ENCODE measurements at places on chromosomes 3 and 15.

DNA sequence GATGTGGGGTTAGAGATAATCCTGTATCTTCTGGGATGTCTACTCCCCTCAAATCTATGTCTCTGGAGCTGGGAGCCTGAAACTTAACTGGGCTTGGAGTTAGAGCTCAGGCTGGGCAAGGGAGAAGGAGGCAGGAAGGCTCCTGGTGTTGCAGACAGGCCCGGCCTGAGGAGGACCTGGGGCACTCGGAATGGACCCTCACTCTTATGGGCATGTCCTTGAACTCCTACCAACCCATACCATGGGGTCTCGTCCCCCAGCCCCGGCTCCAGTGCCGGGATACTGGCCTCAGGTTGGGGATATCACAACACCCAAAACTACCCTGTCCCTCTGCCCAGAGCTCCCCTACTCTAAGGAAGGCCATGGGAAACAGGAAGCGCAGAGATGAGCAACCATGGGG is 45.2 kb downstream of the SCN5A start:
- ATAC-seq, result no peak

GRCh38 chr15:93477721-93478120 is 388.7 kb upstream of the RGMA start:
- ATAC-seq, result no peak

- no peak for ATAC-seq
These were observed 174.0 kb upstream of the PRICKLE2 start for GRCh38 chr3:64399205-64399800.

DNA sequence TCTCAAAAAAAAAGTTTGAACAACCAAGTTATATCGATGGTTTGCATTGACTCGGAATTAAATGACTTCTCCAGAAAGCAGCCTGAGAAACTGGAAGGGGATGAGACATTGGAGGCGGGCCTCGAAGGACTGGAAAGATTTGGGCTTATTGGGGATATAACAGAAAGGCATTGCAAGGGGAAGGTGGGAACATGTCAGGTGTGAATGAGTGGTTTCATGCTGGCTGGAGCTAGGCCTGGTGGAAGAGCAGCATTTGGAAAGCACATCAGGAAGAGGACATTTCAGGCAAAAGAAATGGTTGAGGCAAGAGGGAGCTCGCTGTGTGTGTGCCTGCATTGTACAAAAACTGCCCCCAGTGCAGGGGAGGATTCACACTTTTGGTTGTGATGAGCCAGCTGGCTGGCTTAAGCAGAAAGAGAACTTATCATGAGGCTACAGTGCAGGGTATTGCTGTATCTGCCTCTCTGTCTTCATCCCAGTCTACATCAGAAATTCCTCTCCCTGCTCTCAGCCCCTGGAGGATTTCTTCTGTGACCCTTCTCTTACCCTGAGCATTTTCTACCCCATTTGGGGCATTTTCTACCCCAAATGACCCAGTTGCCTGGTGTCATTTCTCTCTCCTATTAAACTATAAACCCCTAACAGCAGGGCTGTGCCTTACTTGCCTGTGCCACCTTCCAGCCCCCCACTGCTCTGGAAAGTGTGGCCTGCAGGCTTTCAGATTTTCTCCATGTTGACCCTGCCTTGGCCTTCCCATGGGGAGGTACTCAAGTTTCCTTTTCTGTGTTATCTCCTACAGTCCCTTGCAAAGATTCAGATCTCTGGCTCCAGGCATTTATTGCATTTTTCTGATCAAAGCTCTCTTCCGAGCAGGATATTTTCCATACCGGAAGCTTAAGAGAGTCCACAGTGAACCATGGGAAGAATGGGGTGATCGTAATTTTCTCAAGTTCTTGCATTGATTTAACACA is 64.4 kb upstream of the FLNB start:
- no peak for ATAC-seq

GRCh38 chr3:30131191-30131590 is 475.2 kb upstream of the TGFBR2 start:
- no peak for ATAC-seq

DNA sequence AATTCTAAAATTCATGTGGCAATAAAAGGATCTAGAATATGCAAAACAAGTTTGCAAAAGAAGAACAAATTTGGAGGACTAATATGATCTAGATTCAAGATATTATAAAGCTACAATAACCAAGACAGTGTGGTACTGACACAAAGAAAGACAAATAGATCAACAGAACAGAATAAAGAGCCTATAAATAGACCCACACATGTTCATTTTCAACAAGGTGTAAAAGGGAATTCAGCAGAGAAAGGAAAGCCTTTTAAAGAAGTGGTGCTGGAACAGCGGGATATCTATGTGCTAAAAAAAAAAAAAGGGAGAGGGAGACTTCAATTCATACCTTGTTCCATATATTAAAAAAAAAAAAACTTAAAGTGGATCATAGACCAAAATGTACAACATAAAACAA is 149.0 kb downstream of the WDR76 start:
- ATAC-seq, result no peak

DNA sequence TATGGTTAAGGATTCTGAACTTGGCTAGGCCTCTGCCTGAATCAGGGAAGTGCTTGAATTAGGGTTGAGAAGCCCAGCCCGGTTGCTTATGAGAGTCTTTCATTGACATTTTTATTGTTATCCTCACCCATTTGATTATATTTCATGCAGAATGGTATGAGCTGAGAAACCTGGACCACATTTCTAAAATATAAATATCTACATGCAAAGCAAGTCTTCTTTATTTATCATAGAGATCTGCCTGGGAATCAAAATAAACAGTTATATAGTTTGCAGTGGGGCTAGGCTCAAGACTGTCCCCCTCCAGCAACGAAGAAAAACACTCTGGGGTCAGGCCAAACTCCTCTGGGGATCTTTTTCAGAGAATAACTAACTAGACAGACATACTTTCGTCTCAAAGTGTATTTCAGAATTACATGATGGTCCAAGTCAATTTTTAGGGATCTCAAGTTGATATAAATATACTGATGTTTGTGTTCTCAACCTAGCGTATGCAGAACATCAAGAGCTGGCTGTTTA is 675.4 kb upstream of the NR2F2 start:
- no peak for ATAC-seq

DNA sequence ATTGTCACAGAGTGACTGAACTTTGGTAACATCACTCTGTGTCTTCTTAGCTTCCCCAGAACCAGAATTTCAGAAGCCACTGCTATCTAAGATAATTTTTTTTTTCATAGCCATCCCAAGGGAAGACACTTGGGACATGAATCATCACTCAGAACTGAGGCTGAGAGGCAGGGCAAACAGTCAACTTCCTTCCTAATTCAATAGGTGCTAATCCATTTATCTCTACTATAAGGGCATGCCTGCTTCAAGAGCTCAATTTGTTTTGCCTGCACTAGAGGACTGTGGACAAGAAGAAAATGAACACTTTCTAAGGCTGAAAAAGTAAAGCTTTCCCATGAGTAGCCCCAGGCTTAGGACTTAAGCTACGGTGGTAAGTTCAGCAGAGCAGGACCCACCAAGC is 56.7 kb upstream of the MYRIP start:
- ATAC-seq, result no peak

GRCh38 chr3:32371461-32372212 is 20.0 kb upstream of the CMTM7 start:
- peak; percentile 76 for ATAC-seq

DNA sequence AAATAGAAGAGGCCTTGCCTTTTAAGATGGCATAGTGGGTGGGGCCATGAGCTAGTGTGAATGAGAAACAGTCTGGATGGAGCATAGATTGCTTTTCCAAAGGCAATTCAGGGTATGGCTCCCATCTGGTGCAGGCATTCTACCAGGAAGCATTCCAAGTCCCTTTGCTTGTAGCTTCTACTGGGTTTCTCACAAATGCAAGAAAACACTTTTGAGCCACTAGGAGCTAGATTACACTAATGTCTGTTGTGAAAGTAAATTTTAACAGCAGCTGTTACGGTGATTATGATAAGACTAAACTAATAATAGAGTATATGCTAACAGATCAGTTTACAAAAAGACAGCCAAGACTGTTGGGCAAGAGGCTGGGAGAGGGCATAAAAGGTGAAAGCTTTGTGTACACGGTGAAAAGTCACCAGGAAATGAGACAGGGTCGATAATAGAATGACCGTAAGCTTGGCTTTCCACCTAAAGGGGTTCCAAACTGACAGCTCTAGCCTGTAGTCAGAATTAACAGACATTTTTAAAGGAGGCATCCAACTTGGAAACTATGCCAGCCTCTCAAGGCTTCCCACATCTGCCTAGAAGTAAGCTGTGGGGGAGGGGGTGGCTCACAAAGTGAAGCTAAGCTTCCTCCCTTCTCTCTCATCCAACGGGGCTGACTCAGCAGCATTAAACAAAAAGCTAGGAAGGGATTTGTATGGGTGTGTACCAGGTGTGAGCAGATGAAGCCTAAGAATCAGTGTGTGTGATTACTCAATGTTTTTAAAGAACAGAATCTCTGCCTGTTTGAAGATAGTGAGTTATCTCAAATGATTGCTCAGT is 61.1 kb upstream of the GPD1L start:
- ATAC-seq, result no peak

DNA sequence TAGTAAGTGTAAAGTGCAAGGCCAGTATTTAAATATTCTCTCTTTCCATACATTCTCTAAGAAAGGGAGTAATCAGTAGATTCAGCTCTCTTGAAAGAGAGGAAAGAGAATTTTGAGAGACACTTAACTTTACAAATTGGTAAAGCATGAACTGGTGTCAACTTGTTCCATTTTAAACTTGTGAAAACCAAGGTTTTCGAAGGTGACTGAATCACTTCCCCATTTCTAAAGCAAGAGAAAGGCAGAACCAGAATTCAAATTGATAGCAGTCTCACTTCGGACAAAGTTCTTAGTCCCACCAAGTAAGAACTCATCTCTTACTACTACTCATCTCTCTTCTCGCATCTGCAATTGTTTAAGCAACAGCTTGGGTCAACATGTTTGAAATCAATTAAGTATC is 22.4 kb downstream of the TJP1 start:
- no peak for ATAC-seq

DNA sequence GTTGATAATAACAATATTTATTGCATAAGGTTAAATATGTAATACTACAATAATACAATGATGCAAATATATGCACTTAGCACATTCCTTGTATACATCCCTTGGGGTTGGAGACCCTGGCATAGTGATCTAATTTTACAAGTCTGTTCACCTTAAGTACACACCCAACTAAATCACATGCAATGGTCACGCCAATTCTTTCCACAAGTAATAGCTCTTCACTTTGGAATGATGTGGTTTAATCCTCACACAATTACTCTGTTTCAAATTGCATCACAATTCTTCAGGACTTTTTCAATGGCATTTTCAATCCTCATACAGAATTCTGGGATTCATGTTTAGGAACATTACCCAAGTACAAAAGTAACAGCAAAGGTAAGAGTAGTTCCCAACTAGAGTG is 27.3 kb upstream of the SPRED1 start:
- no peak for ATAC-seq

- no peak for ATAC-seq
These were observed 666.7 kb upstream of the NAALADL2 start for GRCh38 chr3:174192471-174192870.

DNA sequence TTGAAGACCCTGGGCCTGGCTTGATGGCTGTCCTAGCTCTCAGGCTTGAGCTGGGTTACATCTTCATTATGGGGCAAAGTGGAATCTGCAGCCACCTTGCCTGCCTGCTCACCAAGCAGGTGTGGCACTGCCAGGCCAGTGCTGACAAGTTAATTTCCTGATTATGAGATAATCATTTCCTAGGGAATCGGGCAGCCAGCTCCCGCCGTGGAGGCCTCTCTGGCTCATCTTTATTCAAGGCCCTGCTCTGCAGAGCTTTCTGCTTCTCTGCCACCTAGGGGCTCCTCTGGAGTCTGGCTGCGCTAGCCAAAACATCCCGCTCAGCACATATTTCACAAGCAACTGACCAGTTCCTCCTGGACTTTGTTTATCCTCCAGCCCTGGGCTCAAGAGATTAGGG is 9.9 kb downstream of the LOXL1 start:
- no peak for ATAC-seq

DNA sequence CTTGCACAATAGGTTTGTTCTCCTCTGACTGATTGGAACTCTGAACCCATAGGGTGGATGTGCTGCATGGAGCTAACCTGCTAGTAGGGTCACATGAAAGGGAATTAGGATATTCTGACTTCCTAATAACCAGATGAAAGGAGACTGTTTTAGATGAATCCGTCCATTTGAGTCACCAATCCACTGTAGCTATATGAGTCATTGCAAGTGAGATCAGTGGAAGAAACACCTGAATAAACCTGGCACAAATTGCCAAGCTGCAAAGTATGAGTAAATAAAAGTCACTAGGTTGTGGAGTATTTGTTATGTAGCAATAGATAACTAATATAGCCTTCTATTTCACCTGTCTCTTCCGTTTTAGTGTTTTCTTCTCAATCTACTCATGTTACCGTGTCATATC is 584.4 kb downstream of the PDCD6IP start:
- no peak for ATAC-seq

DNA sequence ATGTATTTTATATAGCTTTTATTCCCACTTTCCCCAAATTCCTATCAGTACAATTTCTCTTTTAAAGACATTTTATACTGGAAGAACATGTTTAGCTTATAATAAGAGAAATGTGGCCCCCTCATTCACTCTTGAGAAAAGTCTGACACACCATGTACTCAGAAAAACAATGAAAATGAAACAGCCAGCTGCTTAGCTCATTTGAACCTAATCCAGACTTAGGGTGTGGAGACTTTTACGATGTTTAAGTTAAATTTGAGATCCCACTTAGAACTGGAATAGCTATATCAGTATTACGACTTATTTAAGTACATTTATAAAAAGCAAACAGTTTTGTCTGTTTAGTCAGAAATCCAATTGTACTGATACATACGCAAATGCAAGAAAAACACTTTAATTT is 252.3 kb upstream of the ARRDC4 start:
- no peak for ATAC-seq

GRCh38 chr15:68264282-68264681 is 13.3 kb upstream of the FEM1B start:
- ATAC-seq, result no peak

DNA sequence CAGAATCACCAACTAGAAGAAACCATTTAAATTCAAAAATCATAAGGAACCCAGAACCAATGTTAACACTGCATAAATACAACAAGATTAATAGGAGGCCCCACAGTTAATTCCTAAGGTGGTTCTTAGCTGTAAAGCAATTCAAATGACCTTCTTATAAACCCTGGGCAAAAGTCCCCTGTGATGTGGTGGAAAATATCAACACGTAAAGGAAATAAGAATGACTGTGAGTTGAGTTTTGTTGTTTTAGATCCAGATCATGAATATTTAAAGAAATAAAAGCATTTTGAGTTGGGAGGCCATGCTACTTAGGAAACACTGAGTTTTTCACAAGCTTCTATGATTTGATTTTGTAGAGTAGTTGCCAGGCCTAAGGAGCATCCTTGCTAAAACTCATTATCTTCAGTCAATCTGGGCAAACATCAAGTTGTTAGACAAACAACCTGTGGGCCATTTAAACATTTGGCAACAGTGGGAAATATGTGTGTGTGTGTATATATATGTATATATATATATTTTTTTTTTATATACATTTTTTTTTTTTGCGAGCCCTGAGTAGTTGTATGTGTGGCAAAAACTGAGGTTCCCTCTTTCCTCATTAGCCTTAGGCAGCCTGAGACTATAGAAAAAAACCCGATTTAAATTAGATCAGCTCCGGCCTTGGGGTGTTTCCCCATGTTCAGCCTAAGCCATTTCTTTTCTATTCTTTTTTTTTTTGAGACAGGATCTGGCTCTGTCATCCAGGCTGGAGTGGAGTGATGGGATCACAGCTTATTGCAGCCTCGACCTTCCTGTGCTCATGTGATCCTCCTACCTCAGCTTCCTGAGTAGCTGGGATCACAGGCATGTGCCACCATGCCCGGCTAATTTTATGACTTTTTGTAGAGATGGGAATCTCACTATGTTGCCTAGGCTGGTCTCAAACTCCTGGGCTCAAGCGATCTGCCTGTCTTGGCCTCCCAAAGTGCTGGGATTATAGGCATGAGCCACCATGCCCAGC is 8.0 kb upstream of the PXK start:
- peak; percentile 69 for ATAC-seq

All from activated T-helper 17 cell treated with anti-CD3 and anti-CD28 coated beads, Interleukin-2, amount 50 U/mL, for 72 hours (primary cell).